ENCODE measurements at places on chromosomes 4 and X.

DNA sequence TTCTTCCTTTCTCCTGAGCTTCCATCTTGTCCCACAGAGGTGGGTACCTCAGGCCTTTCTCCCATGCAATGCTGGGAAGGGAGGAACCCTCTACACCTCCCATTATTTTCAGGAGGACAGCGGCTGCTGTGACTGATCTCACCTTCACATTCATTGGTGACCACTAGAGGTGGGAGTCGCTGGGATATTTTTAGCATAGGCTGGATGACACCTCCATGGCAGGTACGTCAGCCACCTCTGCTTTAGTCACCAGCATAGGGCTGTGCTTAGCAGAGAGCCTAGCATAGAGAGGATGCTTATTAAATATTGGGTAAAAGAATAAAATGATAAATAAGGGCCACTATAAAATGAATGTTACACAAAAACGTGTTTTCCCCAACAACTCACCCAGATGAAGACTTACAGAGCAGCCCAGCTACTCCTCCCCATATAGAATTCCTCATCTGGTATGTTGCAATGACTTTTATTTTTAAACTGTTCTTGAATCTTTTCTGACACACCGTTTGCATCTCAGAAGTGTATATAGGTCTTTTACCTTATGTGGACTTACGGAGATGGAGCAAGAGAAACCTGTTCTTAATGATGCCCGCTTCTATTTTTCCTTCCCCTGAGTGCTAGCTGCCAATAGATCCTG lies 60.9 kb upstream of the SORBS2 start:
- DNase-seq, result no peak

- DNase-seq, result no peak
Measured at GRCh38 chrX:153905481-153906095, 1.1 kb downstream of the AVPR2 start.

- no peak for DNase-seq
Measured at GRCh38 chrX:155179346-155179997, 36.8 kb upstream of the VBP1 start.

DNA sequence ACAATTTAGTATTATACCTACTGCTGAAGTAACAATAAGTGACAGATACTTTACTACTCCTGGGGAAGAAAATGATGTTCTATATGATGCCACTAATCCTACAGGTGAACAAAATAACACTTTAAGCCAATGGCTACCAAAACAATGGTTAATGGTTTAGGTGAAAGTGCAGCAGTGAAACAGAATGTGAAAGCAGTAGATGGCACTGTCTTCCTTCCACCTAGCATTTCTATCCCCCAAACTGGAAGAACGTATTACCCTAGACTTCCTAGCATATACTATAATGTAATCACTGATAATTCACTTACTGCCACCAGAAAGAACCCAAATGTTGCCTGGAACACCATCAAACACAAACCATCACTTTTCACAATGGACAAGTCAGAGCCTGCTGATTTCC lies 18.9 kb upstream of the CABS1 start:
- no peak for DNase-seq

- DNase-seq, result no peak
Measured at GRCh38 chr4:4419896-4420295, 33.0 kb downstream of the NSG1 start.

- no peak for DNase-seq
Measured at GRCh38 chr4:151653548-151653918, 107.3 kb downstream of the GATB start.

Measured in mesenchymal stem cell (in vitro differentiated cells and primary cell).